Non-pigmented ciliary epithelial cell (primary cell): ENCODE measurements at places on chromosomes 3 and 15.

DNA sequence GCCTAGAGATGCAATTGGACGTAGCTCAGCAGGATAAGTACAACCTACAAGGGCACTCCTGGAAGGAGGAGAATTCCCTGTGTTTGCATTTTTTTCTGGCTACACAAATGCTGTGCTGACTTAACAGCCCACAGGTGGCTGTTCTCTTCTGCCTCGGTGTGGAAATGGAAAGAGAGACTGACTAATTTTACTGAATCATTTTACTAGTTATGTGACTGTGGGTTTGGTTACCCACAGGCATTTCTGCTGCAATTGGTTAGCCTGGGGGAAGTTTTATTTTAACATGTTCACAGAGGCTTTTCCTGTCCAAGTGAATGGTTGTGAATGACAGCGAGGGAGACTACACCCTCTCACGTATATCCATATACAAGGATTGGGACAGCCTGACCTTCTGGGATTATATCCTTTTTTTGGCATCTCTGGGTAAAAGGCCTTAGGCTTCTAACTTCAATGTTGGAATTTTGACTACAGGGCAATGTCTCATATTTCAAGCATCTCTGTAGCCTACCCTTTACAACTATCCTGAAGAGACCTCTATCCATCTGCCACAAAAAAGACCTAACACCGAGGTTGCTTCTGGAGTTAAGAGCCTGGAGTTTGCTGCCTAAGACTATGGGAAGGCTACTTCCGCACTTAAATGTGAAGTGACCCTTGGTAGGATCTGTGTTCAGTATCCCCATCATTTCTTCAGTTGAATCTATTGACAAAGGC lies 67.2 kb upstream of the TP63 start:
- peak; percentile 82 for DNase-seq

GRCh38 chr15:83077491-83078230 lies 10.6 kb upstream of the BTBD1 start:
- DNase-seq = no peak

- no peak for DNase-seq
Observed at GRCh38 chr3:169641167-169641566, 22.3 kb downstream of the MECOM start.

GRCh38 chr3:11570789-11571495 lies 72.8 kb downstream of the VGLL4 start:
- no peak for DNase-seq

- no peak for DNase-seq
Observed at GRCh38 chr3:18891641-18892040, 256.7 kb upstream of the KCNH8 start.

GRCh38 chr3:131174752-131175151 lies 148.1 kb downstream of the NEK11 start:
- no peak for DNase-seq

- no peak for DNase-seq
Observed at GRCh38 chr3:10453431-10454163, 51.8 kb downstream of the ATP2B2 start.

- no peak for DNase-seq
Observed at GRCh38 chr15:55402707-55403106, 5.5 kb downstream of the CCPG1 start.

- no peak for DNase-seq
Observed at GRCh38 chr15:59051873-59052861, 52.8 kb upstream of the CCNB2 start.

- peak; percentile 63 for DNase-seq
Observed at GRCh38 chr3:138861798-138862197, 27.1 kb upstream of the PIK3CB start.
